ENCODE measurements at places on chromosomes 6 and 20.

DNA sequence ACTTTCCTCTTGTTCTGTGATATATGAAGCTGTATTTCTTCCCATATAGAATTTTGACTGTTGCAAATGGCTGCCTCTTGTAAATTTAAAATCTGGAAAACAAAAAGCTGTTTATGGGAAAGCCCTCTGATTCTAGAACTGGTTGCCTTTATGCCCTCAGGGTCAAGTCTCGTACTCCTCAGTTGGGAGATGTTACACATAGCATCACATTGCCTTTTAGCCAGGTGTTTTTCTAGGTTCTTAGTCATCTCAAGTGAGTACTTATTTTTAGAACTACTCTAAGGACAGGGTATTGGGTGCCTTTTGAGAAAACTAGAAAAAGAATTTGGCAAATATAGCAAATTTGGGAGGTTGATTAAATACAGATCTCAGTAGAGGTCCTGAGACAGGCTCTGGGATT is 58.5 kb downstream of the ANKS1A start:
- DNase-seq: no peak

GRCh38 chr20:53047203-53047602 is 75.0 kb downstream of the TSHZ2 start:
- no peak for DNase-seq

- DNase-seq: no peak
Observed at GRCh38 chr6:43434001-43434840, 6.9 kb downstream of the ABCC10 start.

GRCh38 chr20:9615766-9616454 is 101.5 kb downstream of the LAMP5 start:
- no peak for DNase-seq

GRCh38 chr20:22569353-22569752 is 15.0 kb downstream of the FOXA2 start:
- no peak for DNase-seq

- peak; percentile 59 for DNase-seq
Observed at GRCh38 chr6:137823826-137824555, 43.1 kb upstream of the TNFAIP3 start.

DNA sequence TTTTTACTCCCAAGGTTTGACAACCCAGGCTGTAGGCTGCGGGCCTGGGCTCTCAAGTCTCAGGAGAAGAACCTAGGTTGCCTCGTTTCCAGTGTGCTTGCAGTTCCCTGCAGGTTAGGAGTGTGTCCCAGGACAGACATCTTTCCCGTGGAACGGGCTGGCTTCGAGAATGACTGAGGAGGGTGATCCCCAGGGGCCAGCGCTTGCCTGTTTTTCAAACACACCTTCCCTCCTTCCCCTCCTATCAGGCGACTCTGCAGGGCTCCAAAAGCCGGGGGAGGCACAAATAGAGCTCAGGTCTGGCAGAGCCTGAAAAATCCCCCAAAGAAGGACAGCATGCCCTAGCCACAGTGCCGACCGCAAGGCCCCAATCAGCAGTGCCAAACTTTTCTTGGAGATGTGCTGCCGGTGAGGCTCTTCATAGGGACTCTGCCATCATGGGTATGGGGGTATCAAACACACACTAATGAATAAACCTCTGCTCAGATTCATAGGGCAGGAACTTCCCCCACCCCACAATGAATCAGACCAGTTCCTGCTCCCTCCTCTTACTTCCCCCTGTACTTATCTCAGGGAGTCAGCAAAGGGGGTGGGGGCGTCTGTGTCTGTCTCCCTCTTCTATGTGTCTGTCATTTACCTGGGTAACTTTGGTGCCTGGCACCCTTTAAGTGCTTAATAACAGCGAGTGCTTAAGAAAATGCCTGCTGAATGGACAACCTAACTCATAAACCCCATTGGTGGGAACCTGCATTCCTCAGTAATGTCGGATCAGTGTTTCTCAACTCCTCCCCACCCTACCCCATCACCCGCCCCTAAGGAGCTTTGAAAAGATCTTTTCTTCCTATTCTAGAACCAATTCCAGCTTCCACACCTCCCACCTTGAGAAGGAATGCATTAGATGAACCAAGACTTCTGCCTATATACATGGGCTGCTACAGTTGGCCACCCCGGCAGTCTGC is 1.6 kb downstream of the KCNG1 start:
- DNase-seq: no peak

DNA sequence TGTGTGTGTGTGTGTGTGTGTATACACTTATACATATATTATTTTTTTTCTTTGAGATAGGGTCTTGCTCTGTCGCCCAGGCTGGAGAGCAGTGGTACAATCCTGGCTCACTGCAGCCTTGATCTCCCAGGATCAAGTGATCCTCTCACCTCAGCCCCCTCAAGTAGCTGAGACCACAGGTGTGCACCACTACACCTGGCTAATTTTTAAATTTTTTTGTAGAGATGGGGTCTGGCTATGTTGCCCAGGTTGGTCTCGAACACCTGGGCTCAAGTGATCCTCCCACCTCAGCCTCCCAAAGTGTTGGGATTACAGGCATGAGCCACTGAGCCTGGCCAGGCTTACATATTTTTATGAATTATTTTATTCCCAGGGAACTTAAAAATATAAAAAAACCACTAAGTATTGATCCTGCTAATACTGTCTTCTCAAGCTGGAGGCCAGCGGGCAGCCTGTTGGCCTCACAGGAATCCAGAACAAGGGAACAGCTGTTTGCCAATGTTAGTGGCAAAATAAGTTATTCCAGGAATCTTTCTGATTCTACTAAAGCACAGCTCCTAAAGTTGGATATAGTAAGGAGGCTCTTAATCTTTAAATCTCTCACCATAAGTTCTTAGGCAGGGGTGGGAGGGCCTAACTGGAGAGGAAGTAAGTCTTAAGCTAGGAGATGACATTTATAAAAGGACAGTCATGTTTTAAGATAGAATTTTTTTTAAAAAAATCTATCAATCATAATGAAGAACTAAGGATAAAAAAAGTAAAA is 135.5 kb upstream of the NUP153 start:
- no peak for DNase-seq

DNA sequence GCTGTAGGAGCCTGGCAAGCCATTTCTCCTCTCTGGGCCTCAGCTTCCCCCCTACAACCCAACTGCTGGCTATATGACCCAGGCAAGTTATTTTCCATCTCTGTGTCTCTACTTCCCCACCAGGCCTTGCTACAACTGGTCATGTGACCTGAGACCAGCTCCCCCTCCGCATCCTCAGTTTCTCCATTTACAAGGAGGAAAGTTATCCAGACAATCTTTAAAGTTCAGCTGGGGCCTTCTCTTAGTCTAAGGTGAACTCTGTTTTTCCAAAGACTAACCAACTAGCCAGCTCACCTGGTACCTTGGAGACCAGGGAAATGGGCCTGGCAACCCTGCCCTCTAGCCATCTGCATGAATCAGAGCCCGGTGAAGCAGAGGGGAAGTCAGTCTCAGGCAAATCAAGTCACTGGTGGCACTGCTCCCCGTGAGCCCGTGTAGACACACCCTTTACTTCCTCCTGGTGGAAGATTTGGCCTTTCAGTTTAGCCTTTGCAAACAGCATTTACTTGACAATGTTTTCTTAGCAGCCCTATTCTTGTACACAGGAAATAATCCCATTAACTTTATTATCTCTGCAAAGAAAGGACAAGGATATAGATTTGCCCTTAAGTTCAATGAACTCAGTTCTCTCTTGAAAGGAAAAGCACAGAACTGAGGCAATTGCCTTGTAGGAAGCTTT is 157.7 kb downstream of the VEGFA start:
- DNase-seq: no peak

- no peak for DNase-seq
Observed at GRCh38 chr6:34491091-34491430, 25.2 kb downstream of the PACSIN1 start.

- no peak for DNase-seq
Observed at GRCh38 chr6:150511313-150511712, 88.4 kb upstream of the PLEKHG1 start.

GRCh38 chr6:163730246-163731210 is 316.0 kb downstream of the QKI start:
- DNase-seq: no peak

- no peak for DNase-seq
Observed at GRCh38 chr20:13430346-13431002, 208.3 kb downstream of the TASP1 start.

All from Ammon's horn (tissue), 1 donor.